GM04504 (cell line): ENCODE measurements at places on chromosomes 3 and 15.

DNA sequence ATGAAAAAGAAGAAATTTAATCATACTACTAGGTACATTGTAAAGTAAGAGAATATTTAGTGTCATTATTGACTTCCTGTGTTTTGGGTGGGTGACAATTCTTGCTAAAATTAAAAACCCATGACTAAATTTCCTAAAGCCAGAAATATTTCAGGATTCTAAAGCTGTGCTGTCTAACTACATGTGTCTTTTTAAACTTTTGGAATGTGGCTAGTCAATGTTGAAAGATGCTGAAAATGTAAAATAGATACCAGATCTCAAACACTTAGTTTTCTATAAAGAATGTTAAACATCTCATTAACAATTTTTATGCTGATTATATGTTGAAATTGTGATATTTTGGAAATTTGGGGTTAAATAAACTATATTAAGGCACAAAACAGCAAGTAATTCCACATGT lies 308.9 kb upstream of the TMCO5A start:
- DNase-seq: no peak

DNA sequence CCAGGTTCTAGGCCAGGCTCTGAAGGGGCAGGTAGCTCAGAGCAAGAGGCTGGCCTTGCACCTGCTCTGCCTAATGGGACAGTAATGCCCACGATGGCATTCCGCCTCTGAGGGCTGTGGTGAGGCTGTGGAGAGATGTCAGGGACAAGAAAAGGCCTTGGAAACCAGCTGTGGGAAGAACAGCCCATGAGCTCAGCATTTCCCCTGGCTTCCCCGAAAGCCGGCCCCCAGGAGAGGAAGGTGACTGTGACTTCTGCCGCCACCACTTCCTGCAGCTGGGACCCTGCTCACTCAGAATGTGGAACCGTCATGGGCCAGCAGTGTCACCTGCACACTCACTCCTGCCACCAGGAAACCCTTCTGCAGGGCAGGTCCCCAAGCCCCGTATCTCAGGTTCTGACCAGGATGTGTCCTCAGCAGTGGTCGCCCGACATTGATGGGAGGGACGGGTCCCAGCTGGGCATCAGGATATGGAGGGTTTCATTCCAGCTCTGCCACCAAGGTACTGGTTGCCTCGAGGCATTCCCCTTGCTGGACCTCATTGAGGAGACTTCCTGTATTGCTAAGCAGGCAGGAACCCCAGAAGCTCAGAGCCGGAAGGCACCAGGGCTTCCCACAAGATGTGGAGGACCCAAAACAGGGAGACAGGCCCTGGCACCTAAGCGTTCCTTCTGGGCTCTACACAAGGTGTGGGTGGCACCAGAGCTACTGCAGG lies 30.7 kb downstream of the SEMA7A start:
- DNase-seq: no peak

DNA sequence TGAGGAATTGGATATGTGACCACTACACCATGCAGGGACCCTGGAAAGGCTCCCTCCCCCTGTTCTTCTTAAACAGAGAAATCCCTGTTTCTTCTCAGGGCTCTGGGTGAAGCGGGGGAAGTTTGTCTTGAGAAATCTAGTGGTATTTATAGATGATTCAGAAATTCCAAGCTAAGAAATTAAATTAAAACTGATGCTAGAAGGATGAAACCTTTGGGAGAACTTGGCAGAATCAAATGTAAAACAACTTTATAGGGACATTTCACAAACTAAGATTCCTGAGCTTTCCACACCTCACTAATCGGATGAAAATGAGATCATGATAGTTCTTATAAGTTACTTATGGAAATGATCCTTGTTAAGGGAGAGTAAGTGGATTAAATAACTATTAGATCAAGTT lies 54.2 kb downstream of the FBXL2 start:
- DNase-seq: peak; percentile 12

GRCh38 chr3:134869153-134869726 lies 74.2 kb downstream of the EPHB1 start:
- DNase-seq: no peak

GRCh38 chr3:183149915-183150750 lies 12.4 kb downstream of the LAMP3 start:
- no peak for DNase-seq

GRCh38 chr3:101778385-101779046 lies 495 bp upstream of the NXPE3 start:
- DNase-seq: no peak

DNA sequence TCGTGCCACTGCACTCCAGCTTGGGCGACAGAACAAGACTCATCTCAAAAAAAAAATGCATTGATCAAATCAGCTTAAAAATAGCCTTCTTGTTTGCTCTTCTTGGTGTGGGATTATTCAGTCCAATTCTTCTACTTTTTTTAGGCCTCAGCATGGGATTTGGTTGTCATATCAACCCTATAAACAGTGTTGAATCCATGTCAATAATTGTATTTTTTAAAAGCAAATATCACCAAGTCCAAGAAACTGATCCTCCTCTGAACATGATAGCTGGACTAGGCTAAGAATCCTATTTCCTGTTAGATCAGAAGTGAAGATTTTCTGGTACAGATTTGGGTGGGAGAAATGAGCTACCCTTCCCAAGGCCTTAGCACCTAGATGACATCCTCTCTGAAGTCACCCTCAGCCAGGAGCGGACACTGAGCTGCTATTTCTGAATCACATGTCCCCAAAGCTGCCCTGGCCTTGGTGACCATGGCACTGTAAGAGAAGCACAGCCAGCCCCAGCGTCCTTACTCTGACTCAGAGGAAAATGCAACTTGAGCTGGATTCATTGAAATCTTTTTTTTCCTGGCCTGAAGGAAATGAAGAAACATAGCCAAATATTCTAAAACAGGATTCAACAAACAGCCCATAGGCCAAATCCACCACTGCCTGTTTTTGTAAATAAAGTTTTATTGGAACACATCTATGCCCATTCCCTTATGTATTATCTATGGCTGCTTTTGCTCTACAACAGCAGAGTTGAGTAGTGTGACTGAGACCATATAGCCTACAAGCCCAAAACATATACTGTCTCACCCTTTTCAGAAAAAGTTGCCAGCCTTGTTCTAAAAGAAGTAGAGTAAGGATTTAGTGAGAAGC lies 215.9 kb upstream of the CTDSPL start:
- no peak for DNase-seq

GRCh38 chr15:57823325-57823882 lies 116.9 kb downstream of the POLR2M start:
- DNase-seq: no peak

- DNase-seq: no peak
These were observed 392.8 kb downstream of the TIGIT start for GRCh38 chr3:114686621-114687020.

GRCh38 chr3:63921741-63922482 lies 9.7 kb upstream of the SCAANT1 start:
- no peak for DNase-seq

- DNase-seq: no peak
These were observed 95.9 kb downstream of the SEMA5B start for GRCh38 chr3:122931636-122932035.

DNA sequence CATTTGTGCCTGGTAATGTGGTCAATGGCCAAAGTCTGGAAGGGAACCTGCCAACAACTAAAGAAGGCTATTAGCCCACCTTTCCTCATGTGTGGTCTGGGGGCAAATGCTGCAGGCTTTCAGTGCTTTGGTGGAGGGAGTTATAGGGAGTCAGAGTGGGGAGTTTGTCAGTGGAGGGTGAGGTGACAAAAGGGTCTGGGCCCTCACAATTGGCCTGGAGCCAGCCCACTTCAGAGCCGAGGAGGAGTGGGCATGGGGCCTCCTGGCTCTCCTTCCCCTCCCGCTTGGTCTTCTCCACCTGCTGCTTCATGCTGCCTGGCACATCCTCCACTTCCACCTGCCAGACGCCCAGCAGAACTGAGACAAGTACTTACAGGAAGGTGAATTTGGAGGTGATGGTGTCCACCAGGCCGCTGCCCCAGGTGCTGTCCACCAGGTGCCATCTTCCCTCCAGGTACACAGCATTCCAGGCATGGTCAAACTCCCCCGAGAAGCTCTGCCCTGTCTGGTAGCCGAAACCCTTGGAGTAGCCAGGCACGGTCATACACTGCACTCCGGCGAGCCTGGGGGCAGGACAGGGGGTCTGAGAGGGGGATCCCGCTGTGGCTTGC lies 40.9 kb downstream of the KY start:
- no peak for DNase-seq

- no peak for DNase-seq
These were observed 69.1 kb downstream of the HERC2 start for GRCh38 chr15:28252831-28253230.

- DNase-seq: no peak
These were observed 72.0 kb downstream of the PDZRN3 start for GRCh38 chr3:73552700-73553099.
